CD4-positive, alpha-beta T cell treated with Interleukin-2 at 100 ng/mL for 4 hours (primary cell): ENCODE measurements at places on chromosomes 12 and 14.
A peak's percentile ranks its signal among the peaks of the same experiment; 100 is the strongest.

DNA sequence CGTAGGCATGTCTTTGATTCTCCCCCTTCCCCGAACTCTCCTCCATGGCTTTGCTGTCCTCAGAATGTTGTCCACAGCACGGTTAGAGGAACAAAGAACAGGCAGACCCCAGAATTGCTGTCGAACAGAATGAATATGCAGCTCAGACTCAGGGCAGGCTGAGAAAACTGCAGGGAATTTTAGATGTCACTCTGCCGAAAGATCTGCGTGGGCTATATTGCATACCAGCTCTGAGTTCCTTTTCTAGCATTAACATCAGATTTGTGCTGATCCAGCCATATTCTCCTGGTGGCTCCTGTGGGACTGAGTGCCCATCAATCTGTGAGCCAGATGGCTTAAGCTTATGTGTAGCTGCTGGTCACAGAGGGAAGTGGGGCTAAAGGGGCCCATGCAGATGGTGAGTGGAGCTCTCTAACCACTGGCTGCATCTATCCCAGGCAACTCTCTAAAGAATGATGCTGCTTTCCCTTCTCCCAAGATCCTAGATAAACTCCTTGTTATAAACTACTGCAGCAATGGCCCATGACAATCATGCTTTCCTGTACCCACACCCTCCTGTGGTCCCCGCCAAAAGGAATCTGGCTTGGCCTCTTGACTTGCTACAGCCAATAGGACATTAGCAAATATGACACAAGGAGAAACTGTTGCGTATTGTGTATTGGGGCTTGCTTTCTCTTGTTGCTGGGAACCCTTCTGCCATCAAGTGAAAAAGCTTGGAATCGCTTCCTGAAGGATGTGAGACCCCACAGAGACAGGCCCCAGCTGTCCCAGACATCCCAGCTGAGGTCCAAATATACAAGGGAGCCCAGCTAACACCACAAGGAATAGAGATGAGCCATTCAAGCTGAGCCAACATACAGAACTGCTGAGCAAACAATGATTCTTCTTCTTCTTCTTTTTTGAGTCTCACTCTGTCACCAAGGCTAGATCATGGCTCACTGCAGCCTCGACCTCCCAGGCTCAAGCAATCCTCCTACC is 101.3 kb downstream of the FOXN3 start:
- DNase-seq = no peak

DNA sequence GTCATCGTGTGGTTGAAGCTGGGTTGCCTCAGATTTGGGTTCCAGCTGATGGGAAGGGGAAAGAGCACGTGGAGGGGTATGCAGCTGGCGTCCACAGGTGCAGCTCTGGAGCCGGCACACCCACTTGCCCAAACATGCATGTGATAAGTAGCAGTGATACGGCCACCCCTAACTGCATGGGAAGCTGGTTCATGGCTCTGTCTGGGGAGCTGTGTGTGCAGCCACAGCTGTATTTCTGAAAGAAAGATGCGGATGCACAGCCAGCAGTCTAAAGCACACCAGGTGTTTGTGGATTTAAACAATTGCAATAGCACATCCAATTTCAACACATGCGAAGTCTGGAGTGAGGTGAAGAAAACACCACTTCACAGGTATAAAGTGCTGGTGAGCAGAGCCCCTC is 181.4 kb downstream of the EFCAB11 start:
- DNase-seq = no peak

GRCh38 chr12:132445884-132446632 is 43.9 kb upstream of the FBRSL1 start:
- peak; percentile 77 for DNase-seq

DNA sequence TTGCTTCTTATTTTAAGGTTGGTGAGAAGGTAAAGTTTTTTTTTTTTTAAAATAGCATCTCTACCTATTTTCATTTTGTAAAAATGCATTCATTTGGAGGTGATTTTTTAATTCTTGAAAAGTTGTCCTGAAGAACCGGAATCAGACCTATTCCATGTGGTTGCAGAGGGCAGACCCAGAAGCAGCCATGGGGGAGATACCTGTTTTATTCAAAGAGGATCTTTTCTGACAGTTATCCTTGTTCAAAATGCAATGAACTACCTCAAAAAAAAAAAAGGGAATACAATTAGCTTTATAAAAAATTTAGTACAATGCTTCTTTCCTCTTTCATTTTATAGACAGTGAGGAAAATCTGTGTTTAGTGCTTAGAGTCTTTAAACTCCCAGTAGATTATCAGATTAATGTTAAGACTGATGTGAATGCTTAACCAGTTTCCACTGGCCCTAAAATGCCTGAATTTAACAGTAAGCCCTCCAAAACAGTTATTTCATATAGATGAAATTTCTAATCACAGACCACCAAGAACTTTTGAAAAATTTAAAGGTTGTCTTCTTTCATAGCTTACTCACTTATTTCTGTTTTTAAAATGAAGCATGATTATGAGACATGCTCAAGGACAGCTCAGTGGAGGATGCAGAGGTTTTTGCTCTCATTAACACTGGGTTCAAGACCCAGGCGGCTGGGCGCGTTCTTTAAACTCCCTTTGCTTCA is 8.6 kb upstream of the NEMF start:
- DNase-seq = no peak

DNA sequence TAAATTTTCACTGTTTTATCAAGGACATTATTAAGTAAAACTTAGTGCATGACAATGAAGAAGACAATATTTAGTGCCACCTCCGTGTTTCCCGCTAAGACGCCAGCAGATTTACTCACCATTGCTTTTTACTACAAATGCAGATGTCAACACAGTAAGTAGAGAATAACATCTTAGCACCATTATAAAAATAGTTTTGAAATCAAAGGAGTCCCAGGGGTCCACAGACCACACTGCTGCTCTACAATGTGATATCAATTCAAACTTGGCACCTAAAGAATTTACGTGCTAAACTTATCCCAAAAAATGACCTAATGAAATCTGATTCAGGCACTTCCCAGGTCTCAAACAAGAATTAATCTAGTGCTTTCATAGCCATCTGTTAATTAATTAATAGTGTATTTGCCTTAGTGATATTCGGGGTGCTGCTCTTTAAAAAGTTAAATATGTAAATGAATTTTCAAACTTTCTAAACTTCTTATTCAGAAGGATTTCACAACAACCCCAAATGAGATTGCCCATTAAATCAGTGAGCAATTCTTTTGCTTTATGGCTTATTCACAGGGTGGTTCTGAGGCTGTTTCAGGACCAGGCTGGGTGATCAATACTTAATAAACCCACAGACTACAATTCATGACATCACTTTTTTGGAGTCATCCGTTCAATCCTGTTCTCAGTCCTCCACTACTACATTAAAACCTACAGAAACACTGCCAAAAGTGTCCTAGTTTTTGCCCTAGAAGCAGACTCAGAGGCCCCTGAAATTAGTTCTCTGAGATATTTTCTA is 161.3 kb upstream of the LMNTD1 start:
- DNase-seq = no peak

DNA sequence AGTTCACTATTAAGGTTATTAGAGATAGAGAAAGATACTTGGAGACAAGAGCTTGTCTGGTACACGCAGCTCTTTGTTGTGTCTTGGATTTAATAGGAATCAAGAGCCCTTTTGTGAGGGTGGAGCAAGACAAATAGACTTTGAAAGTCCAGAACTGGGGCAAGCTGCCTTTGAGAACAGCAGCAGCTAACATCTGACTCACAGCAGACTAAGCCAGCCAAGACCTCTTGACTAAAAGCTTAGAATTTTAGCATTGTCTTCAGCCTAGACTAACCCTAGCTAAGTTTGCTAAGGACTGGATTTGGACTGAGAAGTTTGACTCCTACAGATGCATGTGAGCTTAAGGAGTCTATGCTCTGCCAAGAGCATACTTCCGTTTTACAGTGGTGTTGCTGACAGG is 201.9 kb upstream of the RBM19 start:
- no peak for DNase-seq

DNA sequence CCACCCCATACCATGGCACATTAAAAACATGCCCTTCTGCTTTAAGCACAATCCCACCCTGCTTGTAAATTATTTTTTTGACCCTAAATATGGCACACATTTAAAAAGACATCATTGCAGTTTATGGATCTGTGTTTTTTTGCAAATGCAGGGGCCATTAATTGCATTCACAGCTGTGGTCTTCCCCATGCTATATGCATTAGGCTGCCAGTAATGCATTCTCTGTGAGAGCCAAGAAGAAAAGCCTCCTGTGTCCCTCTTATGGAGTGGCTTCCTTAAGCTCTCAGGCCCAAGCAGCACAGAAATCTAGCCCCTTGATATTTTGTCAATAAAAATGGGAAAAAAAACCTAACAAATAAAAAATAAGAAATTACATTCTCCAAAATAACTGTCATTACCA is 20.4 kb upstream of the COCH start:
- no peak for DNase-seq

GRCh38 chr12:15558915-15559528 is 230.2 kb downstream of the EPS8 start:
- no peak for DNase-seq

GRCh38 chr12:105142259-105142658 is 34.7 kb downstream of the WASHC4 start:
- DNase-seq = no peak

DNA sequence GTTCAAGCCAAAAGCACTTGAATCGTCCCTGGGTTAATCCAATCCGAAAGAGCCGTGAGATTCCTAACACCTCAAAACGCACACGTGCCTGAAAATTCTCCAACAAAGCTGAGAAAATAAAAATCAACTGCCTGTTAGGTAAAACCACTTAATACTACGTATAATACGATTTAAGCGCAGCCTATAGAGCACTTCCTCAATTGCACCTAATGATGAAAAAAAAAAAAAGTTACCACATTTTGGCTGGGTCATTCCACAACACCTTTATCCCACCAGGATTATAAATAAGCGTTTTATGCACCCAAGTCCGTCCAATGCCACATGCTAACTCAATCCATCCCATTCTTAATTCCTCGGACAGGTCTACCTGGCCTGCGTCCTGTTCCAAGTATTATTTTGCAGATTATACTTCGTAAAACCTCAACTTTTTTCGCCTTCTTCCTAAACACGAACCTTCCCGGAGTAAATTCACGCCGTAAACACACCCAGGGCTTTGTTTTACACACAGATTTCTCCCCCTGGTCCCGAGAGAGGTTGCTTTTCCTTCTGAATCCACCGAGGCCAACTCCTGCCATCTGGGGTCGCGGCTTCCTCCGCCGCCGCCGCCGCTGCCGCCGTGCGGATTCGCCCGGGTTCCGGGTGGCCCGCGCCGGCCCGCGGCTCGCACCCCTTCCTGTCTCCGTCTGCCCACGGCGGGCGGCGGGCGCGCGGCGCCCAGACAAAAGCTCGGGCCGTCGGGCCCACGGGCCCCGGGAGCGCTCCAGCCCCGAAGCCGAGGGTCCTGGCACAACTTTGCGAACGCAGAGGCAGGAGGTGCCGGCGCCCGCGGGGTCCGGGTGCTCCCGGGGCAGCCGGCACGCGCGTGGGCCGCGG is 66.2 kb downstream of the RNF34 start:
- DNase-seq = peak; percentile 20

DNA sequence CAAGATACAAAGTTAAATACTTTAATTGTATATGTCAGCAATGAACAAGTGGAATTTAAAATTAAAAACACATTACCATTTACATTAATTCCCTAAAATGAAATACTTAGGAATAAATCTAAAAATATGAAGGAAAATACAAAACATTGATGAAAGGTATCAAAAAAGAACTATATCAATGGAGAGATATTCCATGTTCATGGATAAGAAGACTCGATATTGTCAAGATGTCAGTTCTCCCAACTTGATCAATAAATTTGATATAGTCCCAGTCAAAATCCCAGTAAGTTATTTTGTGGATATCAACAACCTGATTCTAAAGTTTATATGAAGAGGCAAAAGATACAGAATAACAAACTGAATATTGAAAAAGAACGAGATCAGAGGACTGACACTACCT is 33.5 kb downstream of the GPR68 start:
- DNase-seq = no peak

DNA sequence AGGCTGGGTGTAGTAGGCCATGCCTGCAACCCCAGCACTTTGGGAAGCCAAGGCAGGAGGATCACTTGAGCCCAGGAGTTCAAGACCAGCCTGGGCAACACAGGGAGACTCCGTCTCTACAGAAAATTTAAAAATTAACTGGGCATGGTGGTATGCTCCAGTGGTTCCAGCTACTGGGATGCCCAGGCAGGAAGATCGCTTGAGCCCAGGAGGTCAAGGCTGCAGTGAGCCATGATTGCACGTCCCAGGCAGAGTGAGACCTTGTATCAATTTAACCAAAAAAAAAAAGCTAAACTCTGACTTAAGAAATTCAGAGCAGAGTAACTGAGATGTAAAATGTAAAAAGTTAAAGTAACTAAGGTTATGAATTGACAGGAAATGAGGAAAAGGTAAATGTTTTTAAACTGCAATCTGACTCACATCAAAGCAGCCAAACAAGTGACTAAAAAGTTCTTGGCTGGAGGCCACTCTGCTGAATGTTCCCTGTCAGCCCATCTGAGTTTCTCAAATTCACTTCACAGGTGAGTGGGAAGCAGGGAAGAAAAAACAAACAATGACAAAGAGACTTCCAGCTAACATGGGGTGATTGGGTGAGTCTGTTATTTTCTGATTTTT is 21.3 kb downstream of the PRKD1 start:
- no peak for DNase-seq

DNA sequence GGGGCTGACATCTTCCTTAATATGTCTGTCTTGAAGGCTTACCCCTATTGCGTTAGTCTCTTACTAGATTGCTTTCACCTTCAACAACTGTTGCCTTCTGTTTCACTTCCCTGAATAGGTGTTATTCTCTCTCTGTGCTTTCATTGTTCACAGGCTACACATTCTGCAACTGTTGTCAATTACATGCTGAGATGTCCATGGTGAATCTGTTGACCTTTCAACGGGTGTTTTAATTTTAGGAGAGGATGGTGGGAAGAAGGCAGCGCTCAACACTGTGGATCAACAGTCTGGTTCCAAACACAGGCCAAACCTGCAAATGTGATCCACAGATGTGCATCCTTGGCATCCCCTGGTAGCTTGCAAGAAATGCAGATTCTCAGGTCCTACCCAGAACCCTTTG is 101.9 kb downstream of the DACT1 start:
- no peak for DNase-seq

DNA sequence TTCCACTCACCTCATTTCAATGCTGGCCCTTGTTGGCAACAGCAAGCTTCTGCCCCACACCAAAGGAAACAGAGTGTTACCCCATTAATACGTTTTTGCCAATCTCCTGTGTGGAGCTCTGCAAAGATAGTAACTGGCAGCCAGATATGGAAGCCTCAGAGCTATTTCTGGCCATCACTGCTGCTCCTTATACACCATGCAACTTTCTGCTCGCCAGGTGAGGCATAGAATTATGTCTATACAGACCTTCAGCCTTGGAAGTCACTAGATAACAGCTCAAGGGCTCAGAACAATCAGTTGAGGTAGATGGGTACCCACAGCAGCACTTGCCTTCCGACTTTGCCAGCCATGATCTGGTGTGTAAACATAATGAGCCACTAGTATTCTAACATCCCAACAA is 214.8 kb upstream of the ALG10B start:
- DNase-seq = no peak

DNA sequence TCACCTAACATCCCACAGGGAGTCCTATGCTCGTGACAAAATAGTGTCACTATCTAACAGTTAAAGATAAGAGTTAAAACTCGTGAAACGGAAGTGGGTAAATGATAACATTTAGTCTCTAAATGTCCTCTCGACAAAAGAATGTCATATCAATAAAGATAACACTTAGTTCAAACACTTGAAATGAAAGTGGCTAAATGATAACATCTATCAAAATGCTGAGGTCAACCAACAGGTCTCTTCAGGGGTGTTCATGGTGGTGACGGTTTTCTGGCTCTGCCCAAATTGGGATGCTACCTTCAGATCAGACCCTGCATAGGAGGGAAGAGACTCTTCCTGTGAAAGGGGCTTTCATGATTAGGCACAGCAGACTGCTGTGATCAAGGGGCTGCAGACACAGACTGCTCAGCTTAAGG is 22.1 kb downstream of the IL26 start:
- peak; percentile 11 for DNase-seq
